ENCODE measurements at places on chromosomes 13 and 19.

DNA sequence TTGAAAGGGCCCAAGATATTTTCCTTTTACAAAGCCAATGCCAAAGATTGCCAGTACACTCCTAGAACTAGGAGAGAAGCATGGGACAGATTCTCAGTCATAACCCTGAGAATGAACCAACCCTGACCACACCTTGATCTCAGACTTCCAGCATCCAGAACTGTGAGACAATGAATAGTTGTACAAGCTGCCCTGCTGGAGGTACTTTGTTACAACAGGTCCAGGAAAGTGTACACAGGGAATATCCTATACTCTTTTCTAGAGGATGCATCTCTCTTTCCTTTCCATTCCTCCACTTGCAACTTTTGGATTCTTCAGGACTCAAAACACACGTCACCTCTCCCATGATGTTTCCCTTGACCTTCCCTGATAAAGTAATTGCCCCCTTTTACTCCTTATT lies 325.7 kb downstream of the RFC3 start:
- no peak for DNase-seq

GRCh38 chr19:11274533-11275086 lies 12.3 kb upstream of the DOCK6 start:
- no peak for DNase-seq

DNA sequence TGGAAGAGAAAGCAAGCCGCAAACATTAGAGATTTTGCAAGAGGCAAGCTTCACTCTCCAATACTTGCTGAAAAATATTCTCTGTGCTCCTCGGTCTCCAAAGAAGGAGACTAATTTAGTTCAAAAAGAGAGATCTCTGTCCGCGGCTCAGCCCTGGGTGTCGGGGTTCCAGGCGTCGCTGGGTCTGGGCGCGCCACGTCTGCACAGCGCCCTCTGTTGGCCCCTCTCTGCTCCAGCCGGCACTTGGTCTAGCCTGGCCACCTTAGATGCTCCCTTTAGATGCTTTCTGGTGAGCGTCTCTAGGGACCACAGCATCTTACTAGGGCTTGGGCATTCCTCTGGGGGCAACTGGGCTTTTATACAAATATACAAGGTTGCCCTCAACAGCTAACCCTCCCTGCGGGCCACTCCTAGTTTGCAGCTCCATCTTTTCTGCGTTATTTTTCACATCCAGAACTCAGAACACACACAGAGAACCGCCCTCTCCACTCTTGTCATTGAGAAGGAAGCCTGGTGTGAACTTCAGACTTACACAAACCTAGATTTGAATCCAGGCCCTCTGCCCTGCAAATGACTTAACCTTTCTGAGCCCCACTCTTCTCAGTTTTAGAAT lies 78.3 kb downstream of the CYSLTR2 start:
- no peak for DNase-seq

DNA sequence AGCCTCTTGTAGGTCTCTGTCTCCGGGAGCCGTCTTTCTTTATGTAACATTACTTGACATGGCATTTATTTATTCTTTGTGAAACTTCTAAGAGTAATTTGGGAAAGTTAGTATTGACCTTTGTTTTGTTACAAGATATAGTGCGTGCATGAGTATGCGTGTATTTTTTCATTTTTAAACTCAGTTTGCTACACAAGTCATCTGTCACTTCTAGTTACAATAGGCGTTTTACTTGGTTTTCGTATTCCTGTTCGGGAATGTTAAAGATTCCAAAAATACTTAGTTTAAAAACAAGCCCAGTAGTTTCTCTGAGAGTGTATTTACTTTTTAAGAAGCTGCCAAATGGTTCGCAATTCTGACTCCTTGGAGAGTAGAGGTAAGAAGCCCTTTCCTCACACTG lies 3.2 kb downstream of the PDS5B start:
- DNase-seq: no peak

- no peak for DNase-seq
Observed at GRCh38 chr19:15091918-15092753, 10.1 kb downstream of the OR1I1 start.

- no peak for DNase-seq
Observed at GRCh38 chr19:1799695-1800342, 12.3 kb downstream of the ATP8B3 start.

GRCh38 chr19:10945264-10945663 lies 15.6 kb upstream of the SMARCA4 start:
- DNase-seq: no peak

DNA sequence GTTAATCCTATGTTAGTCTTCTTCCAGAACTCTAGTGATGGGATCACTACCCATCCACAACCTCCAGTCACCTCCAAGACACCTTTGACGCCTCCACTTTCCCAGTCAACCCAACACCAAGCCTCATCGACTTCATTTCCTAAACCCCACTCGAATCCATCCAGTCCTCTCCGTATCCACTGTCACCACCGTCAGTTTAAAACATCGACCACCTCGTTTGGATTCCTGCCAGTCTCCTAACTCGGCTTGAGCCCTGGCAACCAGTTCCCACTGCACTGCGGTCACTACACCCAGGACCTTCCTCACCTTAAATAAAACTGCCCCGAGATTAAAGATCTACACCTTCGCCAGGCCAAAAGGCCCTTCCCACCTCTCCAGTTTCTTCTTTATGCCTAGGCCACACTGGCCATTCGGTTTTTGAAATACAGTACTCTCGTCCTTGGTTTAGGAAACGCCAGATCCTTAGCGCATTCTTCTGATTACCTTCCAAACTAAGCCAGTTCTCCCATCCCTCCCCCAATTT lies 1.2 kb downstream of the MTIF3 start:
- DNase-seq: no peak

- DNase-seq: no peak
Observed at GRCh38 chr13:111947876-111948275, 119.1 kb upstream of the SOX1 start.

GRCh38 chr13:98487016-98487415 lies 89.9 kb downstream of the STK24 start:
- no peak for DNase-seq

GRCh38 chr13:106819413-106820180 lies 251.7 kb upstream of the ARGLU1 start:
- no peak for DNase-seq

DNA sequence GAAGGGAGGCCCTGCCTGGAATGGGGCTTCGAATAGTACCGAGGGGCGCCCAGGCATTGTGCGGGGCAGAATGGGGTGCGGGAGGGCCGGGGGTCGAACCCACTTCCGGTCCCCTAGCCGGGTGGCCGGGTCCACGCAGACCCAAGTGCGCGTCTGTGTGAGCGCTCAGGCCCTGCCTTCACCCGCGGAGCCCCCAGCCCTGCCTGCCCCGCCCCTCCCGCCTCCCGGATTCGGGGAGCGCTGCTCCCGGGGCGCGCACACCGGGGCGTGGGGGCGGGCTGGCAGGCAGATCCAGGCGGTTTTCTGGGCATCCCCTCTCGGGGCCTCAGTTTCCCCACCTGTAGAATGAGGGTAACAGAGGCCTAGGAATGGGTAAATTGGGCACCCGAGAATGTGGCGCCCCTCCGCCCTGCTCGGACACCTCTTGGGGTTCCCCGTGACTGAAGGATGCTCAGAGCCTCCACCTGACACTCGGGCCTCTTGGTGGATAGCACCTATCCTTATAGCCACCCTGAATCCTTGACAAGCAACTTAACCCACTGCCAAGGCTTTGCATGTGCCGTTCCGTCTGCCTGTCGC lies 682 bp downstream of the PIK3R2 start:
- no peak for DNase-seq

- DNase-seq: no peak
Observed at GRCh38 chr19:14159059-14159458, 22.7 kb upstream of the ASF1B start.

GRCh38 chr13:85640727-85641126 lies 158.5 kb downstream of the SLITRK6 start:
- no peak for DNase-seq

DNA sequence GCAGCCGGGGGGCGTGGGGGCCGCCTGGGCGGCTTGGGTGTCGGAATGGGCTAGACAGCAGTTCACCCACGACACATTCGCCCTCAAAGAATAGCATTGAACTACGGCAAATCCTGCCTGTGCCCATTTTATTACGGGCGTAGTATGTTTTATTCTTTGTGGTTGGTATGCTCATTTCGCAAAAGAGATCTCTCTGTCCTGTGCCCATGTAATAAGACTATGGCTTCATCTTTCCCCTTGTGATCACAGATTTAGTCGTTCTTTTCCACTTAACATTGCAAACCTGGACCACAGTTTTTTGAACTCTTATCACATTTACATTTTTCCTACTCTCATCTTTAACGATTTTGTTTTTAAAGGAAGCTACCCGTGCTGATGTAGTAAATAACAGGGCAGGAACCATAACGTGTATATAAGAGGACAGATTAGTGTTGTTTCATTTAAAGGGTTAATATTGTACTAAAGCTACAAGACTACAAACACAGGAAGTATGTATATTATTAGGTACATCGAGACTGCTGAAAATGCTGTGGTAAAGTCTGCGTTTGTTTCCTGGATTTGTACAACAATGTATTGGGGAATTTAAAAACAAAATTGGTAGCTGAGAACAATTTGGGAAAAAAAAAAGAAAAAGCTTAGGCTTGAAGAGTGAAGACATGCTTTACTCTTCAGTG lies 3.2 kb upstream of the MYCBP2 start:
- no peak for DNase-seq

DNA sequence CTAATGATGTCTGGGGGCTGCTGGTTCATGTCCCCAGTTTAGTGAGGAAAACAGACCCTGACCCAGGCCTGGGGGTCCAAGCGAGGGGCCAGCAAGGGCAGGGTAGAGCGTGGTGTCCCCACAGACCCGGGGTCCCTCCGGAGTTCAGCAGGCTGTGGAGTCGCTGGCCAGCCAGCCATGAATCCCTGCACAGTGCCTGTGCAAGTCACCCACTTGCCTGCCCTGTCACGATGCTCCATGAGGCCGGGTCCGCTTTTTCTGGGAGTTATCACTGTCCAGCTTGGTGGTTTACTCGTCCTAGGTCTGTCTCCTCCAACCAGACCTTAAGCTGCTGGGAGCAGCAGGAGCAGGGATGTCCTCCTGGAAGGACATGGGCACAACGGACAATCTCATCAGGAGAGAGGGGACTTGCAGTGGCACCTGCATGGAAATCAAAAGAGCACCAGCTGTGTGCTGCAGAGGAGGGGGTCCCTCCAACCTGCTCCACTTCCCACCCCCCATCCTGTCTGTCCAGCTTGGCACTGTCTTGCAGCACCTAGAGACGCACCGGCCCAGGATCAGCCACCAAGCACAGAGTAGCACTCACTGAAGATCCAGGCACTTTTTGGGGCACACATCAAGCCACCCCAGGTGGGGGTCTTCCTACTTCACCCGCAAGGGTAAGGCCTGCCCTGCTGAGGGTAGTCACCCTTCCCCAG lies 121.8 kb downstream of the URI1 start:
- no peak for DNase-seq
